Right cardiac atrium (tissue), 5 donors: ENCODE measurements at places on chromosomes 16 and 17. TPM values are rescaled to one million over a fixed set of nuclear protein-coding genes. Genes with fewer than 3 reads are reported as not detected.
A peak's percentile ranks its signal among the peaks of the same experiment; 100 is the strongest.

TTLL6 gene
- polyA plus RNA-seq, result 0.27 TPM

GRCh38 chr16:89442990-89443726 is 47.2 kb downstream of the ANKRD11 start:
- peak; percentile 57 for DNase-seq

DNA sequence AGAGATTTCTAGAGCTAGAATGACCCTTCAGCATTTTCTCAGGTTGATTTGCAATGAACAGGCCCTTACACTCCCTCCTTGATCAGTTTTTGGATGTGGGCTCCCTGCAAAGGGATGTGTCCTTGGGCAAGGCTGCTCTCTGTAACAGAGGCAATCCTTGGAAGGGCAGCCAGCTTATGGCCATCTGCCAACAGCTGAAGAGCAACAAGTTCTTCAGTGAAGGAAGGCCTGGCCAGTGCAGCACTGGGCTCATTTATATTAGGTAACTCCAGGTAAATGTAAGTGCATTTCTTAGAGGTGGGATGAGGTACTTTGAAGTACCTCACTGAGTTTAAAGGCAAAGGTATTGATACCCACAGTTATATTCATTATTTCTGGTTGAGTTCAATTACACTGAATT is 114.3 kb upstream of the KCNJ16 start:
- DNase-seq, result peak; percentile 76

DNA sequence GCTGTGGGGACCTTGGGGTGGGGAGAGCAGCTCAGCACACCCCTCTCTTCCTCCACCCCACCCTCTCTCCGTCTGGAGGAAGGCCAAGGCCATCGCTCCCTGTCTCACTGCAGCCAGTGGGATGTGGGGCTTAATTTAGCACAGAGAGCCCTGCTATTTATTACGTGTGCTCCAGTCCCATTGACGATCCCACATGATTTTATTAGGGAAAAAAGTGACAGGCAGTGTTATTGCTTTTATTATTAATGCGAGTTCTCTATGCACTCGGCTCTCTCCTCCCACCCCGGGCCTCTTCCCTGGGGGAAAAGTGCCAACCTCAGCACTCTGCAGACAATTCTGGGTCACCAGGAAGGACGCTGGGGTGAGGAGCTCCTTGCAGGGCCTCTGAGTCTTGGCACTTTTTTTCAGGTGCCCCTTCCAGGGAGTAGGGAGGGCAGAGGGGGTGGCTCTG is 57.3 kb downstream of the MGAT5B start:
- DNase-seq, result peak; percentile 49

- DNase-seq, result peak; percentile 94
Observed at GRCh38 chr16:30896889-30897733, 697 bp downstream of the CTF1 start.
